ENCODE measurements at places on chromosomes 4 and X. TPM values are rescaled to one million over a fixed set of nuclear protein-coding genes. Genes with fewer than 3 reads are reported as not detected.

TCP11X2 gene
- polyA plus RNA-seq = 0.25 TPM

HTN3 gene
- polyA plus RNA-seq = not detected

NLGN3 gene
- polyA plus RNA-seq = 3.8 TPM

TLR10 gene
- polyA plus RNA-seq = 2.2 TPM

F8A2 gene
- polyA plus RNA-seq = not detected

EDNRA gene
- polyA plus RNA-seq = 15.0 TPM

SAGE1 gene
- polyA plus RNA-seq = not detected

C4orf50 gene
- 0.58 TPM for polyA plus RNA-seq

DNA sequence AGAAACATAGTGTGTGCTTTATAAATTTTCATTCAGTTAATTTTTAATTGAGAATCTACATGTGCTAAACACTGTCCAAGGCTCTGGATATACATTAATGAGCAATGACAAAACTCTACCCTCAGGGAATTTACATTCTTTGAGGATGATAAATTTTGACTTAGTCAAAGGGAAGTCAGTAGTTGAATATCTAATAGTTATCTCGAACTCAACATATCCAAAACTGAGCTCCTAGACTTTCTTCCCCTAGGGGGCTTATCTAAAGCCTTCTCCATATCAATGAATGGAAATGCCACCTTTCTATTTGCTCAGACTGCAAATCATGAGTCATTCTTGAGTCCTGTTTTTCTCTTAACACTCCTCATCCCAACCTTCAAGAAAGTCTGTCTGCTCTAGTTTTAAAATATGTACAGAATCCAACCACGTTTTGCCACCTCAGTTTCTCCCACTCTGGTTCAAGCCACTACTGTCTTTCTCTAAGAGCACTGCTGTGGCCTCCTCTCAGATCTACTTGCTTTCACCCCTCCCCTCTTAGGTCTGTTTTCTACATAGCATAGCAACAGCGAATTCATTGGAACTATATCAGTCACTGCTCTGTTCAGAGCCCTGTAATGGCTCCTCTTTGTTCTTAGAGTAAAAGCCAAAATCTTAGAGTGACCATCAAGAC lies 9.5 kb downstream of the PARM1 start:
- no peak for DNase-seq

DNA sequence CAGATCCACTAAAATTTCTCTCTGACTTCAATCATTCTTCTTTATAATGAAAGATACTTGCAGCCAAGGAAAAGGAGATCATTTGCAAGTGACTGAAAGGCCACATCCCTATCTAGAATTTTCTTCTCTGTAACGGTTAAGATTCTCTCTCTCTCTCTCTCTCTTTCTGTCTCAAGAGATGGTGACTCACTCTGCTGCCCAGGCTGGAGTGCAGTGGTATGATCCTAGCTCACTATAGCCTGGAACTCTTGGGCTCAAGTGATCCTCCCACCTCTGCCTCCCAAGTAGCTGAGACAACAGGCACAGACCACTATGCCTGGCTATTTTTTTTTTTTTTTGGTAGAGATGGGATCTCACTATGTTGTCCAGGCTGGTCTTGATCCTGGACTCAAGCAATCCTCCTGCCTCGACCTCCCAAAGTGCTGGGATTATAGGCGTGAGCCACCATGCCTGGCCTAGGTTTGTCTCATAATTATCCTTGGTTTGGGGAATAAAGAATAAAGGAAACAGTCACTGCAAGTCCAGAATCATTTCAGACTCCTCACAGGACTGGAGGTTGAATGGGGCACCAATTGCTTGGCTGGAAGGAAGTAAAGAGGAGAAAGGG lies 33.3 kb upstream of the GALNT7 start:
- DNase-seq = no peak

DNA sequence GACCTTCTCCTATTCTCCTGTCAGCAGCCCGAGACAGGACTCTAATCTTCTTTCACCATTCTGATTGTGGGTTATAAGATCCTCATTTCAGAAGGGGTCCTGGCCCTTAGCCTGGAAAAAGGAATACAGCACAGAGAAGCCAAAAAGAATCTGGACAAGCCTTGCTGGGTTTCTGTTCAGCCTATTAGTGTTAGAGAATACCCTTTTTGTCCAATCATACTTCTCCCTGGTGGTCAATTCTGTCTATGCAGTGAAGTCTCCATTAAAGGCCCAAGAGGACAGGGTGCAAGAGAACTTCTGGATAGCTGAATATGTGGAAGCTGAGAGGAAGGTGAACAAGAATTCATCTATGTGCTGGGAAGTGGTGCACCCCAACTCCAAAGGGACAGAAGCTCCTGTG lies 105.7 kb upstream of the AGA start:
- no peak for DNase-seq

GRCh38 chr4:140854168-140854567 lies 98.0 kb upstream of the TBC1D9 start:
- DNase-seq = no peak

DNA sequence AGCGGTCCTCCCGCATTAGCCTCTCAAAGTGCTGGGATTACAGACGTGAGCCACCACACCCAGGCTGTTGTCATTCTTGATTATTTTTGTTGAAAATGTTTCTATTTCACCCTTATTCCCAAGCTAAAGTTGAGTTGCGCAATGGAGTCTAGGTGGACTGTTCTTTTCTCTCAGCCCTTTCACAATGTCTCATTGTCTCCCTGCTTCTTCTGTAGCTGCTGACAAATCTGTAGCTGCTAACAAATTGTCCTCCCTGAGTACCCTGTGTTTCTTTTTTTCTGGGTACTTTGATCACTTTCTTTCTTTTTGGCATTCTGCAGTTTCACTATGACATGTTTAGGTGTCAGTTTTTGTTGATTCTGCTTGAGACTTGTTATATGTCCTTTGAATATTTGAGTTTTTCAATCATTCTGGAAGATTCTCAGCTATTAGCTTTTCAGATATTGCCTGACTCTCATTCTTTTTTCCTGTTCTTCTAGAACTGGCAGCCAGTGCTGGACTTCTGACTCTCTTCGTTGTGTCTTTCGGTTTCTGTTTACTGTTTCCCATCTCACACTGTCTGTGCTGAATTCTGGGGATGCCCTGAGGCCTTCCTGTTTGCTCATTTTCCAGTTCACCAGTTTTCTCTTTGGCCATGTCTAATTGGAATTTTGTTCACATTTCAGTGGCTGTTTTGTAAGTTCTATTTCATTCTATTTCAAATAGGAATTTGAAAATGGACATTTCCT lies 6.6 kb downstream of the ABCD1 start:
- no peak for DNase-seq

- no peak for DNase-seq
These were observed 203.4 kb downstream of the MAML3 start for GRCh38 chr4:139950568-139950967.

GRCh38 chr4:181991369-181992108 lies 251.7 kb upstream of the TENM3 start:
- DNase-seq = no peak

DNA sequence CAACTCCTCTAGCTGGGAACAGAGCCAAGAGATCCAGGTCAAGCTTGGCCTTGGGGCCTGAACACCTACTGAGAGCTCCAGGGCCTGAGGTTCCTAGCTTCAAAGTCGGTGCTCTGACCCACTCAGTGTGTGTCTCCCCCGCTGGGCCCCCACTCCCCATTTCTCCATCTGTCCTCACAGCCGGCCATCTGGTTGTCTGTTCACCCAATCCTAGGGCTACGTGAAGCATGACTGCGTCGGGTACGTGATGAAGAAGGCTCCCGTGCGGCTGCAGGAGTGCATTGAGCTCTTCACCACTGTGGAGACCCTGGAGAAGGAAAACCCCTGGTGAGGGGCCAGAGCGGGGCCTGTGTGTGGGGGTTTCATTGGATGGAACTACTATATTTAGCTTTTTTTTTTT lies 12.3 kb downstream of the USP11 start:
- no peak for DNase-seq
